ENCODE measurements at places on chromosomes 2 and 18.

DNA sequence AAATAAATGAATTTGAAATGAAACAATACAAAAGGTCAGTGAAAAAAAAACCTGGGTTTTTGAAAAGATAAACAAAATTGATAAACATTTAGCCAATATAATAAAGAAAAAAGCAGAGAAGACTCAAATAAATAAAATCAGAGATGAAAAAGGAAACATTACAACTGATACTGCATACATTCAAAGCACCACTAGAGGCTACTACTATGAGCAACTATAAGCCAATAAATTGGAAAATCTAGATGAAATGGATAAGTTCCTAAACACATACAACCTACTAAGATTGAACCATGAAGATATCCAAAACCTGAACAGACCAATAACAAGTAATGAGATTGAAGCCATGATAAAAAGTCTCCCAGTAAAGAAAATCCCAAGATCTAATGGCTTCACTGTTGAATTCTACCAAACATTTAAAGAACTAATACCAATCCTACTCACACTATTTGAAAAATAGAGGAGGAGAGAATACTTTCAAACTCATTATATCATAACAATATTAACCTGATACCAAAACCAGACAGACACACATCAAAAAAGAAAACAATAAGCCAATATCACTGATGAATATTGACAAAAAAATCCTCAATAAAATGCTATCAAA is 80.8 kb upstream of the CERS6 start:
- no peak for DNase-seq

DNA sequence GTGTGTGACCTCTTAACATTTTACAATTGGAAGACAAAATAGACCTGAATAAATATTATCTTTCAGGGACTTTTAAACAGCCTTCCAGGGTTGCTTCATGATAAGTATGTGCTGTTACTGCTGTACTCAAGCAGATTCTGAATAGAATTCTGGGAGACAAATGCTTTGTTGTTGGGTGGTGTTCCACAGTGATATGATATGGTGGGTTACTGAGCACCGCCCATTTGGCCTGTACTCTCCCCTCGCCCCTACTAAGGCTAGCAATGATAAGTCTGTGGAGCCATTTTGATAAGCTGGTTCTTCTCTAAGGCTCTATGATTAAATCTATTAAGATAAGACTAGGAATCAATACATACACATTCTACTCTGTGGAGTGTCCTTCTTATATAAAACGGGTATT is 89.8 kb upstream of the ITGA4 start:
- no peak for DNase-seq

DNA sequence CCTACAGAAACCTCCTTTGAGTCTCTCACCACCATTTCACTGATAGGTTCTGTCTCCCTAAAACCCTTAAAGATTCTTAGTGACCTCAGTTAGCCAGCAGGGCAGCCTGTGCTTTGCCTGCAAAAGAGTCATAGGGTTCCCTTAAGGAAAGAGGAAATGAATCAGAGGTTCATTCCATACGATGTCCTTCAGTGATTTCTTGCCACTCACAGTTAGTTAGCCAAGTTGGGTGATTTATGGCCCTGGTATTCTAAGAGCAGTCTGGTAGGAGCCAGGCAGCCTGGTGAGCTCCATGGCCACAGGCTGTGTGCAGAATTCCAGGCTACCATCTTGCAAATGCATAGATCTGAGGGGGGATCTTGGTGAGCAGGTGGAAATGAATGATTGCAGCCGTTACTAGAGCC is 18.7 kb upstream of the CCBE1 start:
- no peak for DNase-seq

DNA sequence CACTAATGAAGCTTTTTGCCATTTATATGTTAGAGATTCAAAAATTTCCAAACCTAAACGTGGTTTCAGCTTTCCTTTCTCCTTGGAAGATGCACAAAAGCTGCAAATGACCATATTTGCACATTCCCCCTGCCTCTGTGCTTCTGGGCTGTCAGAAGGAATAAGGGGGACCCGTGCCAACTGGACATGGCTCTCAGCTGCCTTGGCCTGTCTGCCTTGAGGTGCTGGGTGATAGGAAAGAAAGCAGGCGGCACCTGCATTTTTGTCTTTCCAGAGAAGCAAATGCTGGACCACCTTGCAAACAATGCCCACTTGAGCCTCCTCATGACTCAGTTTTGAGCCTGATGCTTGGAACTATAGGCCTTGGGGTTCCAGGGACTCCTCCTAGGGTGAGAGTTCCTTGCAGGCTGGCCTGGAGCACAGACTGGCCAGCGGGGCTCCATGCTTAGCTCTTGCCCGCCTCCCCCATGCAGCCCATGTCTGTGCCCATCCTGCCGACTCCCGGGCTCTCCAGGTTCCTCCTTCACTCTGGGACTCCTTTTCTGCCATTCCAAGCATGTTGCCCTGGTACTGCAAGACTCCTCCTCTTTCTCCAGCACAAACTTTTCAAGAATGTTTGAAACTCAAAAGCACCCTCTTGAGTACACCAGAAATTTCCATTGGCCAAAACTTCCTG is 109.0 kb upstream of the EPAS1 start:
- DNase-seq: no peak

GRCh38 chr2:233287871-233288270 is 19.7 kb upstream of the SAG start:
- no peak for DNase-seq

GRCh38 chr2:3427272-3427671 is 47.8 kb downstream of the TRAPPC12 start:
- DNase-seq: no peak

DNA sequence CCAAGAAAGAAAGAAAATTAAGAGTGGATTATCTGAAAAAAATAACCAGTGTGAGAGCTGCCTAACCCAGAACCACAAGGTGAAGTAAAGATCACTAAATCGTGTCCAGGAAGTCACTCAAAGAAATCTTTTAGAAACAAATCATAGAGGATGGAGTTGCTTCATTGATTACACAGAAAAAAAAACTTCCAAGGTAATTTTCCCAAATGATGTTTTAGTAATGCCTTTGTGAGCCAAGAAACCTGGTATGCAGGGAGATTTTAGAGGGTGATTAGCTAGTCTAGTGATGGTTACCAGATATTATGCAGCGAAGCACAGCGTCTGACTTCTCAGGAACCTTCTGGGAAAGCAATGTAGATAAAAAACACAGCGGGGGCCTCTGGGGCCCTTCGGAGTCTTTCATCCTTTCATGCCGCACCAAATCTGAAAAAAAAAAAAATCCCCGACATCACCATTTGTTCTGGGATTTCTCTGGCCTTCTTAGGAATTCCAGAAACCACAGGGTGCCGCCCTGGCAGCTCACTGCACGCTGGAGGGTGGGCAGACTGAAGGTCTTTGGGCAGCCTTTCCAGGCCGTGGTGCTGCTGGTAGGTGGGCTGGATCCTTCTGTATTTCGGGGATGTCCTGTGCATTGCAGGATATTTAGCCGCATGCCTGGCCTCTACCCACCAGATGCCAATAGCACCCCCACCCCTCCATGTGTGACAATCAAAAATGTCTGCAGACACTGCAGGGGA is 17.3 kb downstream of the ALPK2 start:
- no peak for DNase-seq

DNA sequence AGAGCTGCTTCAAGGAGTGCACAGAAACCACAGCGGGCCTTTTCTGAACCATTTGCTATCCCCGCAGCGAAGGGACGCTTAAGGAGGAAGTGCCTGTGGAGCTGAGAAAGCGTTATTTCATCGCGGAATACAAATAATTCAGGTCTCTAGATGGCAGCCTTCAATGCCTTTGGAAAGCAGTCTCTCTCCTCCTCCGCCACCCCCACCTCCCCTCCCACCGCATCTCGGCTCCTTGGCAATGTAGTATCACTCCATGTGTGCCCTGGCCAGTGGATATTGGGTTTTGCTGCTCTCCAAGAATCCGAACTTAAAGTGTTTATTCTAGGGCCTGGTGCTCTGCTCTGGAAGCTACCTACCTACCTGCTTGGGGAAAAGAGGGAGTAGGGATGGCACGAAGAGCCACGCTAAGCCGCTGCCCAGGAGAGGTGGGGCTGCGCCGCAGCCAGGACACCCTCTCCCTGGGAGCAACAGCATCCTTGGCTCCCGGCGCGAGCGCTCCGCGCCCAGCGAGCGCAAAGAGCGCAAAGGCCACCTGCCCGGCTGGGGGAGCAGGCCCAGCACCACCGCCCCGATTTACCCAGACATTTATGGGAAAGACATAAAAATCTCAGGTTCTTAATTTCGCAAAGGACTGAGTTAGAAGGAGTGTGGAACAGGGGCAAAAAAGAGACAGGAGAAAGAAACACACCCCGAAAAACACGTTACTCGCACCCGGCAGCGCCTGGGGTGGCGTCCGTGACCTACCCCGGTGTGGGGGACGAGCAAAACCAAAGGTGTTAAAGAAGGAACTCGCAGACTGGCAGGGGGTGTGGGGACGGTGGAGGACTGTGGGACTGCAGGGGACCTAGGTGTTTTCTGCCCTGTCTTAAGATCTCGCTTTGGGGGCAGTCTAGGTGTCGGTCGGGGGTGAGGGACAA is 1.0 kb downstream of the SPHKAP start:
- DNase-seq: peak; percentile 11

GRCh38 chr2:122105877-122106206 is 350.4 kb downstream of the TSN start:
- DNase-seq: peak; percentile 1

- no peak for DNase-seq
Observed at GRCh38 chr2:189835855-189836558, 51.8 kb downstream of the PMS1 start.

- DNase-seq: no peak
Observed at GRCh38 chr2:86302320-86302719, 35.1 kb downstream of the REEP1 start.

DNA sequence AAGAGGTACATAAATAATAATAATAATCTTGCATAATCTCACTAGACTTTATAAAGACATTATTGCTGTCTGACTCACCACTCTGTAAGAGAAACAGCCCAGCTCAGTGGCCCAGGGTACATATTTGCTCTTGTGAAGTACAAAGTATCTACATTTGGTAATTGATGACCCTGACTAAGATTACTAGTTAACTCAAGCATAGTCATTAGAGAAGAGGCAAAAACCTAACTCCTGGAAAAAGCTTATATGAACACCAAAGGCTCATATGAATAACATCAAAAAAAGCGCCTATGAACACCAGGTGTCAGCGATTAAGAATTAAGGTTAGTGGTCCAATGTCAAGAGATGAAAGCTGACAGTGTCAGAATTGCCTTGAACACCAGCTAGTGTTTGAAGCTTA is 38.4 kb downstream of the RAD51AP2 start:
- no peak for DNase-seq

DNA sequence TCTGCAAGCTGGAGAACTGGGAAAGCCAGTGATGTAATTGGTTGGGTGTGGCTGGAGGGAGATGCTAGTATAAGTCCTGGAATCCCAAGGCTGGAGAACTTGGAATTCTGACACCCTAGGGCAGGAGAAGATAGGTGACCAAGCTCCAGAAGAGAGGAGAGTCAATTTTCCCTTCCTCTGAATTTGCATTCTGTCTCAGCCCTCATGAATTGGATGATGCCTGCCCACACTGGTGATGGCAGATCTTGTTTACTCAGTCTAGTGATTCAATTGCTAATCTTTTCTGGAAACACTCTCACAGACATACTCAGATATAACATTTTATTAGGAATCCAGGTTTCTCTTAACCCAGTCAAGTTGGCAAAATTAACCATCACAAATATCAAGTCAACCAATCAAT is 287.2 kb downstream of the RDH14 start:
- no peak for DNase-seq
